ENCODE measurements at places on chromosomes 16 and 17.

- peak; percentile 43 for DNase-seq
Measured at GRCh38 chr16:68954911-68955635, 111.7 kb downstream of the TANGO6 start.

GRCh38 chr17:80813318-80813717, 178.3 kb upstream of the CHMP6 start:
- DNase-seq = no peak

DNA sequence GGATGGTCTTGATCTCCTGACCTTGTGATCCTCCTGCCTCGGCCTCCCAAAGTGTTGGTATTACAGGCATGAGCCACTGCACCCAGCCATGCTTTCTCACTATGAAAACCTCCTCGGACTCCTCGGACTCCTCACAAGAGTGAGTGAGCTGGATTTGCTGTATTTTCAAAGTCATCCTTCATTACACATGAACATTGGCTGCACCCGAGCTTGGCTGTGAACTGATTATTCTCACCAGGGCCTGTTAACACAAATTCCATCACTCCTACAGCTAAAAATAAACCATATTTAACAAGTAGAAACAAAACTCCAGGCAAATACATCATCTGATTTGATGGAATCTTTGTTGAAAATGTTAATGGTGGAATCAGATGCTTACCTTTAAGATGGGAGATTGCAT, 50.3 kb downstream of the PITPNC1 start:
- DNase-seq = peak; percentile 52

GRCh38 chr17:43591779-43592562, 45.8 kb upstream of the ETV4 start:
- DNase-seq = peak; percentile 88

DNA sequence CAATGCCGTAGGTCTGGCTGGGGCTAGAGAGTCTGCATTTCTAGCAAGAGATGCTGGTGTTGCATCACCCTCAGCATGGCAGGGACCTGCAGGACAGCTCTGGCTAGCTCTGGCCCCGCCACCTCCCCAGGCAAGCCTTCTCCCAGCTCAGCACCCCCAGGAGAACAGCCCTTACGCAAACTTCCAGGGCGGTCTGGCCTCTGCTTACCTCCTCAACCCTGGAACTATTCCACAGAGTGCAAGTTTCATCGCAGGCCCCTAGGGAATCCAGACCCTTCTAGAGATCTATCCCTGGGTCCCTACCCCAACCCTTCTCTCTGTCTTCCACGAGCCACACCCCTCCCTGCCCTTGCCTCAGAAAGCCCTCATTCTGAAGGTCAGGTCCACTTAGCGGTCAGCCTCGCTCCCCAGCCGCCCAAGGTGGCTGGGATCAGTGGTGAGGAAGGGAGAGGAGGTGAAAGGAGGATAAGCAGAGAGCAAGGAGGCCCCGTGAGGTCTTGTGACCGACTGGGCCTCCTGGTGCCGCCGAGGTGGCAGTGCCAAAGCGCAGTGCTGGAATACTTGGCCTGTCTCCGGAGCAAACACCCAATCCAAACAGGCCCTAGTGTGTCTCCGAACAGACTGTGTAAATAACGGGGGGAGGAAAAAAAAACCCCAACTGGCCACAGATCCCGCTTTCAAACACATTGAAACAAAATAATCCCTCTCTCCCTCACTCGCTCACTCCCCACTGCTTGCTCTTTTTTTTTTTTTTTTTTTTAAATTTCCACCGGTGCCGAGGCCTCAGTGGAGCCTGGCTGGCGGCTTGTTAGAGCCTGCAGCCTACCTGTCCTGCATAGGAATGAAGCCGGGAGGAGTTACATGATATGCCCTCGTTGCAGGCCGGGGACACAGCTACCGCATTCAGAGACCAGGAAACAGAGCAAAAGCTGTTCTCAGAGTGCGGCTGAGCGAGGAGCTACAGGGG, 380.9 kb downstream of the SOX9 start:
- DNase-seq = peak; percentile 40

DNA sequence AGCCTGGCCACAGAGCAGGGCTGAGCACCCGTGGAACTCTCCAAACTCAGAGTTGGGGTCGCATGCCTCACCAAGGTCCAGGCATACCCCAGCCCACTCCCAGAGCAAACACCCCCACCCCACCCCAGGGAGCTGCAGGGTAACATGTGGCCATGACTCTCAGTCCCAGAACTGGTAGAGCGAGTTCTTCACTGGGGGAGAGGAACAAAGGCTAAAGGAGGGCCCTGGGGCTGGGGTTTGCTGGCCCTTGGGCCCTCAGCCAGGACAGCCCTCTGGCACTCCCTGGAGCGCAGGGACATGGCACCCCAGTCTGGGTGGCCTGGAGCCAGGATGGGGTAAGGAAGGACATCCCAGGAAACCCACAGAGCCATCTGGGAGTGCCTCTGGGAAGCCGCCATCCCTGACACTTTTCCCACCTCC, 4.2 kb downstream of the HID1 start:
- DNase-seq = no peak

DNA sequence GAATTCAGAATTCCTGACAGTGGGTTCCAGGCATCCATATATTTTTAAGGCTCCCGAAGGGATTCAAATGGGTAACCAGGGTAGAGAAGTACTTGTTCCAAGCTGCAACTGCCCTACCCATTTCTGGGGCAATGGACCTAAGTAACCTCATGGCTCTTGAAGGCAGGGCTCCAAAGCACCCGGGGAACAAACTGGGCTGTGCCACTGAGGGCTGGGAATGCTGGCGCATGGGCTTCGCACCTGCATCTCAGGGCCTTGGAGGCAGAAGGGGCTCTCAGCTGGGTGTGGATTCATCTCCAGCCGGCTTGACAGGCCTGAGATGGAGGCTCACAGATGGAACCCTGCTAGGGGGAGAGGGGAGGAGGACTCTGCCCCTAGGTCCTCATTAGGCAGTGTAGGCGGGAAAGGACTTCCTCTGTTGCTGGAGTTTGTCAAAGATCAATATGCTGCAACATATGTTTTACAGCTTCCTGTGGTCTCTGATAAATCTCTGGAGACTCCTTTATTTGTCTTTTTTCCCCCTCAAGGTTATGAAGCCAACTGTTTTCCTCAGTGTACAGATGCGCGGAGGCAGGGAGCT, 232.3 kb upstream of the NLRP1 start:
- DNase-seq = peak; percentile 71

DNA sequence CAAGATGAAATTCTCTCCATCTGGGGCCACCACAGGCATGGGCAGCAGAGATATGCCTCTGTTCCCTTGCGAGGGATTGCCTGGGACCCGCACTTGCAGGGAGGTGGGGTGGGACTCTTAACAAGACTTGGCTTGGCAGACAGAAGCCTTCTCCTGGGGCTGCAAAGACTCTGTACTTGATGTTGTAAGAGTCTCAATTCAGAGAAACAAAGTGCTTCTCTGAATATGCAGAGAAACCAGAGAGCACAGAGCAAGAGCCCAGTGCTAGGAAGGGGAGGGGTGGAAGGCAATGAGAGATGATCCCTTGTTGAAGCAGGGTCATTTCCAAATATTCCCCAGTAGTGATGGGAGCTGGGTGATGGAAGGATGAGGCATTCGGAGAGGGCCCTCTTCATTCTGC, 2.2 kb downstream of the MMP28 start:
- DNase-seq = no peak

GRCh38 chr17:44218344-44219107, 949 bp downstream of the UBTF start:
- peak; percentile 96 for DNase-seq

- DNase-seq = no peak
Measured at GRCh38 chr17:81870981-81871386, at the start of gene ARHGDIA. Gene ARHGDIA (minus strand): TSS chr17:81871337. CDS start chr17:81869930, 1,407 bp downstream.

DNA sequence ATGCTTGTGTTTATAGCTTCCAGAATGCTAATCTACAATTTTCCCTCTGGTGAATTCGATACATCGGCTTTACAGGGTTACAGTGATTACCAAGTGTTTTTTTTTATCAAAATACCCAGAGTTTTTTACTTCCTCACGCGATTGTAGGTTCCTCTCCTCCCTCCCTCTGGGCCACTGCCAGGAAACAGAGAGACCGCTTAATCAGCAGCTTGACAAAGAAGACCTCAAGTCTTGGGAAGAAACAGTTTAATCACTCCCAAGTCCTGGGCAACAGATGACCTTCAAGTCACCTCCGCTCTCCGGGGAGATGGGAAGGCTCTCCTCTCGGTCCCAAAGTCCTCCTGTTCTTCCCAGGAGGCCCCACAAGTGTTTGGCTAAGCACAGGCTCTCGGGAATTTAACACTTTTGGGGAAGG, 23.5 kb downstream of the SMTNL2 start:
- peak; percentile 89 for DNase-seq

DNA sequence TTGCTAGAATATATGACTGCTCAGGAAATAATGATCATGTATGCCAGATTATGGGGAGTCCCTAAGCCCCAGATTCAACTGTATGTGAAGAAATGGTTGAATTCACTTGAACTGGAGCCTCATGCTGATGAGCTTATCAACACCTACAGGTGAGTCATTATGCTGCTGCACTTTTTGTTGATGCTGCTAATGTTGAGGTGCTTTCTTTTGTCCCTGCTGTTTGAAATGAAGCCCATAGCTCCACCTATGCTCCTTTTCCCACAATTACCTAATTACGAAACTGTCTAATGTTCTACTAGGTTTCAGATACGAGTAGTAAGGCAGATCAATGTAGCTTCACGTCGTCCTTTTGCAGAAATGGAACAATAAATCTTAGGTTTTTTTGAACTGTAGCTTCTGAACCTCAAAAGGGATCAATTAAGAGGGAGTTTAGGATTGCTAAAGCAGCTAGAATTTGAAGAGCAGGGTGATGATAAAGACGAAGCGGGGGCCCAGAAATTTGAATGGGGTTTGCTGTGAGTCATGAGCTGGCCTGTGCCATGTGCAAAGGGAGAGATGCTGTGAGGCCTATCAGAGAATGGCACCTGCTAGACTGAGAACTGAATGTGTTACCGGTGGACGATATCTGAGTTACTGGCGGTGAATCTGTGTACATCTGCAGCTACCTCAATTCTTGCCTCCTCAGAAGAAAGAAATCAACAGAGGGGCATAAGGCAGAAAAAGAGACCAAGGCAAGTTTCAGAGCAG, 6.1 kb upstream of the UQCRC2 start:
- no peak for DNase-seq

- DNase-seq = peak; percentile 86
Measured at GRCh38 chr17:48023400-48024148, 14.0 kb downstream of the COPZ2 start.

- no peak for DNase-seq
Measured at GRCh38 chr16:80806927-80807340, 2.5 kb upstream of the CDYL2 start.

GRCh38 chr17:72624652-72625051, 467.8 kb downstream of the SLC39A11 start:
- no peak for DNase-seq

DNA sequence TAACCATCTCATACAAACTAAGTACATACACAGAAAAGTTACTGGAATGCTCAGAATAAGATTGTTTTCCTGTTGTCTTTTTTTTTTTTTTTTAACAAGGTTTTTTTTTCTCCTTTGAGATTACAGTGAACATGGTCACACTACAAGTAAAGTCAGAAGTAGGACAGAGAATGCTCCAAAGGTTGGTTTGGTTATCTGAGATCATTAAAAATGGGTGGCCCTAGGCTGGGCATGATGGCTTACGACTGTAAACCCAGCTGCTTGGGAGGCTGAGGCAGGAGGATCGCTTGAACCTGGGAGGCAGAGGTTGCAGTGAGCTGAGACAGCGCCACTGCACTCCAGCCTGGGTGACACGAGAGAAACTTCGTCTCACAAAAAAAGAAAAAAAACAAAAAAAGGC, 6.9 kb upstream of the ST6GALNAC1 start:
- no peak for DNase-seq

GRCh38 chr16:48556913-48557351, 53.0 kb downstream of the N4BP1 start:
- DNase-seq = no peak

- no peak for DNase-seq
Measured at GRCh38 chr17:4969551-4970173, 2.0 kb upstream of the SPAG7 start.

DNA sequence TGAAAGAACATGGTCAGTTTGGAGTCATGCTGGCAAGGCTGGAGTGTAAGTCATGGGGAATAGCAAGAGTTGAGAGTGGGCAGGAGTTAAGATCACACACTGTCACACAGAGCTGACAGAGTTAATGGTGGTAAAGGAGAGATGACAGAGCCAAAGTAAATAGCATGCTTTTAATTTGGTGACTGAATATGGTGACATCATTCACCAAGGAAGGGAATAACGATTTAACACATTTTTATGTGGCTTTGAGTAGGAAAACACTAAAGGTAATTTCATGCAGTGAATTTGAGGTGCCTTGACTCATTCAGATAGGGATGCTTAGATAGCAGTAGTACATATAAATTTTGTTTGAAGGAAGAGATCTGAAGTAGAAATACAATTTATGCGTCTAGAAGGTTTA, 42.1 kb downstream of the SYNRG start:
- no peak for DNase-seq

DNA sequence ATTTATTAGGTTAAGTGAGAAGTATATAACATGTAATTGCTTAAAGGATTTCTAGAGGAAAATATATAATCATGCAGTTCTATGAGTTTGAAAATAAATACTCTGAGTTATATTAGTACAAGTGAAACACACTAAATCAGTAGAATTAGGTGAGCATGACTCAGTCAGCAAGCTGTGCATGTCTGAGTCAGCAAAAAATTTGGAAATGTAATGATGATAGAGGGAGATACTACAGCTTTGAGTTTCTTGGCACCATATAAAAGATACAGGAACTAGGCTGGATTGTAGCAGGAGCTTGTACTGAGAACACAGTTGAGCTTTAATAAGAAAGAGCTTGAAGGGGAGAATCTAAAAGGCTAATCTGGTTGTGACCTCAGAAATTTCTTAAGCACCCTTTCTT, 1224.6 kb downstream of the CDH8 start:
- no peak for DNase-seq

GRCh38 chr16:55370762-55371482, 46.9 kb downstream of the IRX6 start:
- peak; percentile 91 for DNase-seq

DNA sequence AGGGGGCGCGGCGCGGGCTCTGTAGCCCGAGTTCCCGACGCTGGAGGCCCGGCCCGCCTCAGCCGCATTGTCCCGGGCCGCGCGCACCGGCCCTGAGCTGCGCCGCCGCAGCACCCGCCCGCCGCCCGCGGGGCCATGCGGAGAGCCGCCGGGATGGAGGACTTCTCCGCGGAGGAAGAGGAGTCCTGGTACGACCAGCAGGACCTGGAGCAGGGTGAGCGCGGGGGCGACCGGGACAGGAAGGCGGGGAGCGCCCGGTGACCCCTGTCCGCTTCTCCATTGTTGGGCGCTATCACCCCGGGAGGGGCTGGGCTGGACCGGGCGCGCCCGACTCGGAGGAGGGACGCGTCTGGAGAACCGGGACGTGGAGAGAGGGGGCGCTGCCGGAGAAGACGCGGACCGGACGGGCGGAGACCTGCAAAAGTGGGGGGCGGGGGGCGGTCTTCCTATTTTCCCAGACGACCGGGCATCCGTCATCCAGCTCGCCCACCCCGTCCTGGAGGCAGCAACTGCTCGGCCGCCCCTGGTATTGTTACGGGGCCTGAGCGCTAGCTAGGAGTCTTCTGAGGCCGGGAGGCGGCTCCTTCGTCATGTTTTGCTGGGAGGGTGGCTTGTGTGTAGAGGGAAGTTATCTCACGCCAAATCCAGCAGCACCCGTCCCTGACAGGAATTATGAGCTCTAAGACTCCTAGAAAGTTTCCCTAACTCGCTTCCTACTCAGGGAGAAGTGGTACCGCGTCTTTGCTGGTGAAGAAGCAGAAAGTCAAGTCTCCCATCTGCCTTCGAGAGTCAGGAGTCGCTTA, 678 bp downstream of the CDR2L start:
- peak; percentile 92 for DNase-seq

GRCh38 chr16:11799509-11800381, 2.7 kb upstream of the ZC3H7A start:
- DNase-seq = no peak
